ENCODE measurements at places on chromosomes 16 and 17.

DNA sequence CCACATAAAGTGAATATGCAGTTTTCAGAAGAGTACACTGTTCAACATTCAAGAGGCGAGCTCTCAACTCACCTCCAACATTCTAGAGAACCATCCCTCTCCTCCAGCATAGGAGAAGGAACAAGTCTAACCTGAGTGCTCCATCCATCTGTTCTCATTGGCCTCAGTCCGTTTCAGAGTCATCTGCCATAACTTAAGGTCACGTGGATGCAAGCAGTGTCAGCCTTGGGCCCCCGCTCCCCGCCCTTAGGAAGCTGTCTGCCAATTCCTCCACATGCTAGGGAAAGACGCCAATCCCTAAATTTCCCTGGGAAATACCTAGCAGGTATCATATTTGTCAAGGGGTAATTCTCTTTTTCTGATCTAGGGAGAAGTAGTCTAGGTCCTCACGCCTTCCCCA, 21.4 kb downstream of the MARVELD3 start:
- no peak for DNase-seq

- DNase-seq, result peak; percentile 13
These were observed 27.2 kb downstream of the ABCC3 start for GRCh38 chr17:50661795-50662391.

GRCh38 chr17:11610999-11611566, 12.8 kb downstream of the DNAH9 start:
- no peak for DNase-seq

DNA sequence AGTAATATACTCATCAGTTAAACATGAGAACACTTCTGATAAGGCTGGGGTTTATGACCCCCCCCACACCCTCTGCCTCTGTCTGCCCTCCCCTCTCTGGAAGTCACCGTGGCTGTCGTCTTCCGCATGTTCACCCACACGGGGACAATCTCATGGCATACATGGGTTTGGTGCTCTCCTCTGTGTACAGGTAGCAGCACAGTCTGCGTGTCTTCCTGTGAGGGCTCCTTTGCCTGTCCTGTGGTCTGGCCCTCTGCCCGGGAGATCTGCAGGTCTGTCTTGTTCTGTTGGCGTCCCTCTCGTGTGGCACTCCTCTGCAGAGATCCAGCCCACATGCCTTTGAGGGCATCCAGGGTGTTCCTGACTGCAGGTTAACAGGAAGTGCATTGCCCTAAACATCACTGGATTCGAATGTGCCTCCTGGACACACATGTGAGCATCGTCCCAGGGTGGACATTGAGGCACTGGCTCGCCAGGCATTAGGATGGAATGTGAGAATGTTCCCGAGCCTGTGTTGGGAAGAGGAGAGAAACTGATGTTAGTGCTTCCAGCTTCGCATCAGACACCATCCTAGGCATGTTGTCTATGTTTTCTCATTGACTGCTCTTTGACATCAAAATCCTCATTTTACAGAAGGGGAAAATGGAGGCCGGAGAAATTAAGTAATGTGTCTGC, 54.5 kb downstream of the NKD1 start:
- DNase-seq, result peak; percentile 18

DNA sequence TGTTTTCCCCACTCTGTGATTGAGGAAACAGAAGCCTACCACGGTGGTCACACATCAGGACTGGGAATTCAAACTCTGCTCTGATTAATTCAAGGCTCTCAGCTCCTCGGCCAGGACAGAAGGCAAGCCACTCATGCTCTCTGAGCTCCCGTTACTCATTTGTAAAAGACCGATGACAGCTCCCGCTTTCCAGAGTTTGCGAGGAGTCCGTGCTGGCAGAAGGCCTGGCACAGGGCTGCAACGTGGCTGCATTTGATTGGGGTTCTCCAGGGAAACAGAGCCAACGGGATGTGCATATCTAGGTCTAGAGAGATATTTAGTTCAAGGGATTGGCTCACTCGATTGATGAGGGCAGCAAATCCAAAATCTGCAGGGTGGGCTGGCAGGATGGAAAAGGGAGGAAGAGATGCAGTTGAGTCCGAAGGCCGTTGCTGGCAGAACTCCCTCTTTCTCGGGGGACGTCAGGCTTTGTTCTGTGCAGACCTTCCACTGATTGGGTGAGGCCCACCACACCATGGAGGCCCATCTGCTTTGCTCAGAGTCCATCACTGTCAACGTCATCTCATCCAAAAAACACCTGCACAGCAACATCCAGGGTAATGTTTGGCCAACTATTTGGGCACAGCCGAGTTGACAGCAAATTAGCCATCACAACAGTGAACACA, 215.5 kb upstream of the RPL38 start:
- DNase-seq, result no peak

All from stimulated activated naive CD8-positive, alpha-beta T cell treated with anti-CD3 and anti-CD28 coated beads, Interleukin-15, Interleukin-2, amounts not matched to agents 100 U/mL and 50 U/mL, for 24 hours (primary cell).